Activated CD4-positive, alpha-beta T cell treated with anti-CD3 and anti-CD28 coated beads for 36 hours (primary cell): ENCODE measurements at places on chromosomes 1 and 21. TPM values are rescaled to one million over a fixed set of nuclear protein-coding genes. Genes with fewer than 3 reads are reported as not detected.

- peak; percentile 8 for DNase-seq
These were observed 3.2 kb downstream of the GREM2 start for GRCh38 chr1:240608707-240609106.

- DNase-seq, result no peak
These were observed 34.5 kb downstream of the EPHX1 start for GRCh38 chr1:225844236-225845061.

- DNase-seq, result no peak
These were observed 106.0 kb downstream of the PTPRU start for GRCh38 chr1:29342351-29342750.

GRCh38 chr1:184158896-184159681 lies 107.6 kb downstream of the TSEN15 start:
- DNase-seq, result no peak

- no peak for DNase-seq
These were observed 100.3 kb downstream of the KCNJ15 start for GRCh38 chr21:38356883-38357625.

DNA sequence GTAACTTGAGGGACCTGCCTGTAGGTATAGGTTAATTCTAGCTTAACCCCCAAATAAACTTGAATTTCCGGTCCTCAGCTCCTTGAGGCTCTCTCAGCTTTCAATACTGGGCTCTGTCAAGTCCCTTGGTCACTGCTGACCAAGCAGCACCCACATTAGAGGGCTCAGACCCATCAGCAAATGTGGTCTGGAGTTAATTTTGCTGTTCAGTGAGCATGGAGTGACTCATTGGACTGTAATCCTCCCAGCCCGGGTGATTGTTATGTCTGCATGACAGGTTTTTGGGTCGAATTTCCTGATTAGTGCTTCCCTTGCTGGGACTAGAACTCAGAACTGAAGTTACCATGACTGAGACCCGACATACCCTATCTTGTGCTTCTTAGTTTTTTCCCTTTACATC lies 130.6 kb downstream of the URB2 start:
- DNase-seq, result no peak

- DNase-seq, result no peak
These were observed 27.5 kb downstream of the PRMT2 start for GRCh38 chr21:46662765-46663500.

GRCh38 chr1:221456918-221457317 lies 285.0 kb downstream of the DUSP10 start:
- DNase-seq, result no peak

DNA sequence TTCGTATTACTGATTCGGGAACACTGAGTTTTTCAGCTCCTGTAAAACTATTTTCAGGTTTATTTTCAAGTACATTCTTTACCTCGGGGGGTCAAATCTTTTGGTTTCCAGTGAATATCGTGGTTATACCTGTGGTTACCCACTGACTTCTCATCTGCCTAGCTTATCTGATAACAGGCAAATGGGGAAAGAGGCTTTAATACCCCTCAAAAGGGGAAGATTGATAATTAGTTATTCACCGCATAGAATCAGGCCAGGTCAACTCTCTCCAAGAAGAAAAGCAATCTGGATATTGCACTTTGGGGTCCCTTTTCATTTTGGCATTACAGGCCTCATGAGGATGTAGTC lies 23.0 kb downstream of the RUNX1 start:
- DNase-seq, result no peak

GRCh38 chr1:178493301-178493741 lies 3.4 kb downstream of the CLEC20A start:
- DNase-seq, result no peak

DNA sequence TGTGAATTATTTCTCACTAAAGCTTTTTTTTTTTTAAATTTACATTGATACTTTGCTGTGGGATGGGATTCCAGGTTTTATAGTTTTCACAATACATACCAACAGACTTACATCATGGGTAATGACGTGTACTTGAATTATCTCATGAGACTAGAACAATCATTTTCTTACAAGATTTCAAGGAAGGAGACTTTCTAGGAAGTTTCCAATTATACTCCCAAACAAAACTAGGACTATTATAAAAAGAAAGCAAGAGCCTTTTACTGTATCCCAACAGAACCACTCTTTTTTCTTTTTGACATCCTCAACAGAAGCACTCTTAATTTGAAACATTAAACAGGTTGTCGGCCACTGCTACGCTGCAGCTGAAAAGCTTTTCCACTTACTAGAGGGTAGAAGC lies 48.7 kb downstream of the TESK2 start:
- DNase-seq, result no peak

DNA sequence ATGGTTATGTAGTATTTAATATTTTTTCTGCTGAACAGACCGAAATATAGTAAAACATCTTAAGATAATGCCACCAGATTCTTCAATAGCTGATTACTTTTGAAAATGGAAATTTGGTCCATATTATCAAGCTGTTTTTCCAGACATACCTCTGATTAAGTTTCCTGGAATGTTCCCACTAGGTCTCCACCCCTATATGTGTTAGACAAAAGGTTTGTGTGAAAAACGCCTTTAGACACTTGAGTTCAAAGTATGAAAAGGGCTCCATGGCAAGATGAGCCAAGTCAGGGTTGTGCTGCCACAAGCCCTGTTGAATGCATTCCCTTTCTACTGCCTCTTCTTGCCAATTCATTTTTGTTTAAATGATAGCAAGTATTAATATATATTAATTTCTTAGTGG lies 52.7 kb downstream of the ZBTB17 start:
- DNase-seq, result no peak

DNA sequence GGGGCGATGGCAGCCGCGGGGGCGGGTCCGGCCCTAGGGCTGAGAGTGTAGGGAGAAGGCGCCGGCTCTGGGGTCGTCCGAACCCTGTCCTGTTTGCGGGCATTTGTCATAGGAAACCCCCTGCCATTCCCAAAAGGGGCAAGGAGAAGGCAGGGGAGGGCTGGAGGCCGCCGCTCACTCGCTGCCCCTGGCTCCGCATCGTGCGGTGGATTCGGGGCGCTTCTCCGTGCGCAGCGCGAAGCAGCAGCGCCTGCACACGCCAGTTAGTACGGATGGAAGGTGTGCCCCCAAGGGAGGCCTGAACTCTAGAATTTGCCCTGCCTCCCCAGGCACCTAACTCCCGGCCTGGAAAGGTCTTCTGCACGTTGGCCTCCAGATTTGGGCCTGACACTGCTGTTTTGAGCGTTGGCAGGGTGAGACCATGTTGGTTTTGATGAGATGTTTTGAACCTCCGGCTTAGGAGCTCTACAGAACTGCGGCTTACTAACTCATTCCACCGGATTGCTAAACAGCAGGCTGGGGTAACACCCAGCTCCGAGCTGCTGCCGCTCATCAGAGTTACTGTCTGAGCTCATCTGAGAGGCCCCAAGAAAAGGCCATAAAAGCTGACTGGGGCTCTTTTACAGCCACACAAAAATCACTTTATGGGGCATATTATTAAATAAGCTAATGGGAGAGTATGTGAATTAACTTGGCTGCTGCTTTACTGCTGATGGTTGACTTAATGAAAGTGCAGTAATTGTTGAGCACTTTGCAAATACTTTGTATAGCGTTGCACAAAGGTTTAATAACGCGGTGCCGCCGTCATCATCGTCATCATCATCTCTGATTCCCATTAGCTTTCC lies 987 bp downstream of the GPR137B start:
- peak; percentile 76 for DNase-seq

DNA sequence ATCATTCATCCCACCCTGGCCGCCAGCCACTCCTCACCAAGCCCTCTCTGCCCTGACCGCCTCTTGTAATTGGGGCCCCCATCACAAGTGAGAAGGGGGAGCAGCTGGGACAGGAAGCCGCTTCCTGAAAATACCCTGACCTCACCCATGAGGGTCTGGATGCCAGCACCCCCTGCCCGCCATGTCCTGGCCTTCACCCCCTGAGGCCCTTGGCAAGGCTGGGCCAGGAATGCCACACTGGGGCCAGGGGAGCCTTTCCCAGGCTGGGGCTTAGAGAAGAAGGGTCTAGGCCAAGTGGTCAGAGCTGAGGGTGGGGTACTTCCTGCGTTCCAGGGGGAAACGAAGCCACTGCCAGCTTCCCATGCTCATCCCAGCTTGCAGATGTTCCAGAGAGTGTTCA lies 60.5 kb downstream of the TAS1R2 start:
- no peak for DNase-seq

DNA sequence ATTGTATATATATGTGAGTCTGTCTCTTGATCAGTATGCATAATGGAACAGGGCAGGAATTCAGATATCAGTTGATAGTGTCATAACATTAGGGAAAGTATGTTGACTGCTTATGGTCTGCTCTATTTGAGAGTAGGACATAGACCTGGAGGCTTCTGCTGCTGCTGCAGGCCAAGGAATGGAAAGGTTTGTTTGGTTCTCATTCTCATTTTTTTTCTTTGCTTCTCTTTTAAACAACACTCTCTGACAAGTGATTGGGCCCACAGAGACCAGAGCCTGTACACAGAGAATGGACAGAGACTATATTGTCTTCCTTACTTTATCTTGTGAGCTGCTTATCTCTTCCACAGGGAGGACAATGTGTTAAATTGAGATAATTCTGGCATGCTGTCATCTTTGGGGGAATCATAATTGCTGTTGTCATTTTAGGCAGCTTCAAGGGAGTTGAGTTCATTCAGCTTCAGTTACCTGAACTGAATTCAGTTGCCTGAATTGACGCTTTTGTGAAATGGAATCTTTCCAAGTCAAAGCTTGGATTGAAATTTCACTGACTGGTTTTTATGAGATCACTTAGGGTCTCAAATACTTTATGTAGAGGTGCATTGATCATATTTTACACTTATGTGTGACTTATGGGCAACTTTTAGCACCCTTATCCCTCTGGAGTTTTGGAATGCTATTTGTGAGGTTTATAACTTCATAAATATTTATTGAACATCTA lies 16.9 kb downstream of the CAP1 start:
- DNase-seq, result no peak

GRCh38 chr1:218904416-218904815 lies 269.3 kb upstream of the LYPLAL1 start:
- DNase-seq, result no peak

GRCh38 chr1:20538760-20539551 lies 13.4 kb upstream of the FAM43B start:
- DNase-seq, result no peak

The KIF21B gene
- 62.8 TPM for total RNA-seq

The FCRL3 gene
- 1.1 TPM for total RNA-seq

The TIAM1 gene
- 60.7 TPM for total RNA-seq

The AGBL4 gene
- total RNA-seq, result not detected

The ATP1A2 gene
- total RNA-seq, result not detected

The HDAC1 gene
- 146 TPM for total RNA-seq

The CD1B gene
- not detected for total RNA-seq
